ENCODE measurements at places on chromosomes 2 and 18.
A peak's percentile ranks its signal among the peaks of the same experiment; 100 is the strongest.

GRCh38 chr2:79892123-79892522, 379.3 kb downstream of the CTNNA2 start:
- DNase-seq, result no peak

DNA sequence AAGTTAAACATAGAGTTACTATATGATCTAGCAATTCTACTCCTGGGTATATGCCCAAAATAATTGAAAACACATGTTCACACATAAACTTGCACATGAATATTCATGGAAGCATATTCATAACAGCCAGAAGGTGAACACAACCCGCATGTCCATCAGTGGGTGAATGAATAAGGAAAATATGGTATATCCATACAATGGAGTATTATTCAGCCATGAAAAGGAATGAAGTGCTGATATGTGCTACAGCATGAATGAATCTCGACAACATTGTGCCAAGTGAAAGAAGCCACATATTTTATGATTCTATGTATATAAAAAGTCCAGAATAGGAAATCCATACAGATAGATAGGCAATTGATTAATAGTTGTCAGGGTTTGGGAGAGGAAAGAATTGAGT, 15.9 kb downstream of the COL4A4 start:
- DNase-seq, result no peak

GRCh38 chr18:54222922-54223567, 1.4 kb downstream of the MBD2 start:
- DNase-seq, result peak; percentile 56

GRCh38 chr2:12613137-12613835, 103.5 kb upstream of the TRIB2 start:
- no peak for DNase-seq

- DNase-seq, result no peak
Measured at GRCh38 chr18:12318334-12318697, 10.3 kb downstream of the TUBB6 start.

GRCh38 chr2:174659069-174659900, 61.7 kb upstream of the WIPF1 start:
- DNase-seq, result no peak

GRCh38 chr18:23712445-23712844, 23.2 kb downstream of the LAMA3 start:
- DNase-seq, result peak; percentile 98

DNA sequence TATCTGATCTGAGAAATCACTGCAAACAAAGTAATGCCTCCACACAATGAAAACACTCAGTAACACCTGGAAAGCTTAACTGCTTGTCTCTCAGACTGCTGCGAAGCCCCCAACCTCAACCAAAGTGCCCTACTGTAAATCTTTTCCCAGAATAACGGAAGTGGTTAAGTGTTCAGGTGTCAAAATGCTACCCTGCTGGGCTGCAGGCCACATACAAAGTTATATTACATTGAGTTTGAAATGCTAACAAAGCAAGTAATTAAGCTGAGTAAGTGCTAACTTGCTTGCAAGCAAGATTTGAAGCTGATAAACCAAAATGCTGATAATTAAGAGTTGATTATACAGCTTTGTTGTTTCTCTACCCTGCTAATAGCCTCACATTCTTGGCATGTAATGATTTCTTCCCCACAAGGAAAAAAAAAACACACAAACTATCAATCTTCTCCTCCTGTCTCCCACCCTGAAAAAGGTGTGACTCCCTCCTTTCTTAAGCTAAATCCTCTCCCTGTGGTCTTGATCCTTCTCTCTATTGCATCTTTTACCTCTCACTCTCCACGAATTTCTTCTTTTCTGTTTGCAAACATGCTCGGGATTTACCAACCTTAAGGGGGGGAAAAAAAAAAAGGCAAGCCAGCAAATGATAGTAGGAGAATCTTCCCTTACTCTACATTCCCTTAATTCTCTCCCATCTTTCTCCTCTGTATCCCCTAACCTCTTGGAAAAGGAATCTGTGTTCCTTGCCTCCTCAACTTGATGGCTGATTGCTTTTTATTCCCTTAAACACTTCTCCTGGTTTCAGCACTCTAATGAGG, 266.8 kb upstream of the SIX3 start:
- peak; percentile 4 for DNase-seq

GRCh38 chr2:74814102-74814501, 19.8 kb upstream of the HK2 start:
- no peak for DNase-seq

DNA sequence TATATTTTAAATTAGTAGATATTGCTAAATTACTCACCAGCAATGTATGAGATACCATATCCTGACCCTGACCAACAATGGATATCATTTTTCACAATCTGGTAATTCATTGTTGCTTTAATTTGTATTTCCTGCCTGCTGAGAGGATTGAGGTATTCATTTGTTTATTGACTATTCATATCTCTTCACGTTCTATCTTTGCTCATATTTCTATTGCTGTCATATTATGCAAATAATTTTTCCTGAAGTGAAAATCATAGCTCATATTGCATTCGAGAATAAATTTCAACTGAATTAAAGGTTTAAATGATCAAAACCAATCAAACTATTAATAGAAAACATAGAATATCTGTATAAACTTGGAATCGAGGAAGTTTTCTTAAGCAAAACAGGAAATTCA, 31.0 kb downstream of the INO80D start:
- no peak for DNase-seq

DNA sequence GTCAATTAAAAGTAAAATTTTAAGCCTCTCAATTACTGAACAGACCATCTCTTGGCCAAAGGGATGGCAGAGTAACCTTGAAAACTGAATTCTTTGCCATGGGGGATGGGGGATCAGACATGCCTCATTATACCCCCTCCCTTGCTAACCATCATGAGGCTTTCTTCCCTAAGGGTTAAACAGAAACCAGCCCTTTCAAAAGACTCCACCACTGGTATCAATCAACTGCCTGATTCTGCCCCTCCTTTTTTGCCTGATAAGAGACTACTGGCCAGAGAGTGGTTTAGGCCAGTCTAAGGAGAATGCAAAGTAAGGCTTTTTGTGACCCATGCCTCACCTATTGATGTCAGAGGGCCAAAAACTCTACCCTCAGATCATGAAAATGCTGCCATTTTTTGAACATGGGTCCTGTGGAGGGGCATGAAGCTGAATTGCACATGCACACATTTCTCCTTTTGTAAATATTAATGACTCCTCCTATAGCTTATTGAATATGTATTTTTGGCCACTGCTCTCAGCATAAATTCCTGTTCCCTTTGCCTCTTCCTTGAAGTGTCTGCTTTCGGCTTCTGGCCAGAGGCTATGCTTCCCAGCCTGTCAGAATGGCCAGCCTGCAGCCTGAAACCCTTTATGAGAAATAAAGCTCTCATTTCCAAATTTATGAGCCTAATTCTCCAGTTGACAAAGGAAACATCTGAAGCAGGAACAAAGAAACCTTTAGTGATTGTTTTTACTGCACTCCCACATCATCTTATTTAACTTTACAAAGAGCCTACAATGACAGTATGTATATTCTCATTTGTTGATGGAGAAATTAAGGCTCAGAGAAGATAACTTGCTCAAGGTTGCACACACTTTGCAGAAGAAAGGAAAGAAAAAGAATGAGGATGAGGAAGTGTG, 270.7 kb upstream of the CELF4 start:
- DNase-seq, result no peak

GRCh38 chr2:22703286-22703920, 681.6 kb upstream of the KLHL29 start:
- no peak for DNase-seq

GRCh38 chr2:237314198-237314597, 99.8 kb downstream of the COL6A3 start:
- DNase-seq, result no peak

DNA sequence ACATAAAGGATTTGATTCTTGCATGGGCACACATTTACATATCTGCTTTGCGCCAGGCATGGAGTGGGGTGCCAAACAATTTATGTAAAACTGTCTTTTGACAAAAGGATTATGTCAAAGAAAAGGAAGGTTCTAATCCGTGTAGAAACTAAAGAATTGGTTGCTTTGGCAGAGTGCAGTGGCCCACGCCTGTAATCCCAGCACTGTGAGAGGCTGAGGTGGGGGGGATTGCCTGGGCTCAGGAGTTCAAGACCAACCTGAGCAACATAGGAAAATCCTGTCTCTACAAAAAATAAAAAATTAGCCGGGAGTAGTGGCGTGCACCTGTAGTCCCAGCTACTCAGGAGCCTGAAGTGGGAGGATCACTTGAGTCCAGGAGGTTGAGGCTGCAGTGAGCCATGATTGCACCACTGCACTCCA, 1.1 kb upstream of the MTERF4 start:
- DNase-seq, result no peak

DNA sequence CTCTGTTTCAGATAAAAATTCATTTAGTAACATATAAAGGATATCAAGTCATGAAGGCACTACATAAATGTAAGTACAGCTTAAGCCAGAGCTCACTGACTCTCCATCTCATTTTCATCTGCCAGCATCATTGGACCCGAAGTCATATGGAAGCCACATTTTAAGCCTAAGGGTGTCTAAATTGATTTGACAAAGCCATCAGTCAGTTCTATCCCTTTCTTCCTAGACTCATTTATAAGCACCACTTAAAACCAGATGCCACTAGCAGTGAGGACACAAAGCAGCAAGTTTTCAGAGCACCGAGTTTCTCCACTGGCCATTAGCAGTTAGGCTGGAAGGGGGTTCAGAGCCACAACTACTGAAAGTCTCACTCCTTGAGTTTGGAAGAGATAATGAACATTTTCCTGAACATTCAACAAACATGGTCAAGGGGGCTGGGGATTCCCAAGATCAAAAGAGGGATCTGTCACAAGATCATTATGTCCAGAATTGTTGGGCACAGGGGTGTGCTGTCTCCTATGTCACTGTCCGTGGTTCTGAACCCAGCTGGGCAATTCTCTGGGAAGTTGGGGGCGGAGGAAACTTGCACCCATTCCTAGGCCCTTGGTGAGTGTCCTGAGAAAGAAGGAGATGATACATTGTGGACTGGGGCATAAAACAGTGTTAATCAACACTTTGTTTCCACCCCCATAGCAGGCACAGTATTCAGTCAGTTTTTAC, 158.5 kb upstream of the LMAN1 start:
- no peak for DNase-seq

- DNase-seq, result no peak
Measured at GRCh38 chr2:205768341-205768740, 86.0 kb downstream of the NRP2 start.

DNA sequence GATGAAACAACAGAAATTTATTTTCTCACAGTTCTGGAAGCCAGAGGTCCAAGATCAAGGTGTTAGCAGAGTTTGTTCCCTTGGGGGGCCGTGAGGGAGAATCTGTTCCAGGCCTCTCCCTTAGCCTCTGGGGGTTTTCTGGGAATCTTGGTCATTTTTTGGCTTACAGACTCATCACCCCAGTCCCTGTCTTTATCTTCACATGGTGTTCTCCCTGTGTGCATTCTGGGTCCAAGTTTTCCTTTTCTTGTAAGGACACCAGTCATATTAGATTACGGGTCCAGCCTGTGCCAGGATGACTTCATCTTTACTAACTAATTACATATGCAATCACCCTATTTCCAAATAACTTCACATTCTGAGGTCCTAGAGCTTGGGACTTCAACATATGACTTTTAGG, 292.5 kb upstream of the TRIB2 start:
- no peak for DNase-seq

GRCh38 chr2:1306014-1306686, 107.1 kb upstream of the TPO start:
- no peak for DNase-seq

GRCh38 chr2:42315844-42316470, 45.1 kb downstream of the COX7A2L start:
- no peak for DNase-seq

DNA sequence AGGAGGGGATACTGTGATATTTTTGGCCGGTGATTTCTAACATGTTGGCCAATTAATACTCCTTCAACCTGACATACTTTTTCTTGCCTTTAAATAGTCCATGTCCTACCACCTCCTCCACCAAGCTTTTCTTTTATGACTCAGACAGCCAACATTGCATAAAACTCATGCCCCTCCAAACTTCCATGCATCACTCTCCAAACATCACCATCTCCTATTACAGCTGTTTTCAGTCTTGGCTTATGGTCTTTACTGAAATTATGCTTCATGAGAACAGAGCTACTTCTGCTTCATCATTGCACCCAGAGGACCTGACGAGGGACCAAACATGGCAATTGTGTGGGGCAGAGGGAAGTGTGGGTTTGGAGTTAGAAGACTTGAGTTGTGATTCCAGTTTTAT, 305.4 kb downstream of the LPIN1 start:
- no peak for DNase-seq

DNA sequence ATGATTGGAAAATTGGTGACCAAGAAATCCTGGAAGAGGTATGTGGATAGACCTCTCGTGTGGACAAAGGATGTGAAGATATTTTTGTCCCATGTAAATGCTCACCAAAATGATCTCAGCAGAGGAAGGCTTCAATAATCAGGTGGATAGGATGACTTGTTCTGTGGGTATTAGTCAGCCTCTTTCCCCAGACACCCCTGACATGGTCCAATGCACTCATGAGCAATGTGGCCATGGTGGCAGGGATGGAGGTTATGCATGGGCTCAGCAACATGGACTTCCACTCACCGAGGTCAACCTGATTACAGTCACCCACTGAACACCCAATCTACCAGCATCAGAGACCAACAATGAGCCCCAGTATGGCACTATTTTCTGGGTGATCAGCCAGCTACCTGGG, 20.2 kb downstream of the CHRNA1 start:
- no peak for DNase-seq

GRCh38 chr18:77218642-77219041, 31.0 kb upstream of the GALR1 start:
- DNase-seq, result no peak

GRCh38 chr2:169694894-169695260, 608 bp downstream of the PHOSPHO2 start:
- DNase-seq, result no peak

DNA sequence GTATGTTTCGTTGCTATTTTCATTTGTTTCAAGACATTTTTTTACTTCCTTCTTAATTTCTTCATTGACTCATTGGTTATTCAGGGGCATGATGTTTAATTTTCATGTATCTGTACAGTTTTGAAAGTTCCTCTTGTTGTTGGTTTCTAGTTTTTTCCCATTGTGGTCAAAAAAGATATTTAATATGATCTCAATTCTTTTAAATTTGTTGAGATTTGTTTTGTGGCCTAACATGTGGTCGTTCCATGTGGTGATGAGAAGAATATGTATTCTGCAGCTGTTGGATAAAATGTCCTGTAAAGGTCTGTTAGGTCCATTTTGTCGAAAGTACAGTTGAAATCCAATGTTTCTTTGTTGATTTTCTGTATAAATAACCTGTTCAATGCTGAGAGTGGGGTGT, 110.3 kb upstream of the MAP4K4 start:
- DNase-seq, result no peak

DNA sequence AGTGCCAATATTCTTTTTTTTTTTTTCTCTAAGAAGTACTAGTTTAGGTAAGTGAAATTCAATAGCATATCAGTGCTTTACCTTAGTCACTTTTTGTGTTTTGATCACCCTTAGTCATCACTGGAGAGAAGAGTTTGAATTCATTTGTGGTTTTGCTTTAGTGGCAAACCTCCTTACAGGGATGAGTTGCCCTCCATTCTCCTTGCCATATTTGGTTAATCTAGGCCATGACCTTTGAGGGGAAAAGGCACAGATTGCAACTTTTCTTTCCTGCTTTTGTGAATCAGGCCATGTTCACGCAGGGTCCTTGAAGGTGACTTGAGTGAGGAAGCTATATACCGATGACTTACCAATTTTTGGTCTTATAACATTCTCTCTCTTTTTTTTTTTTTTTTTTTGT, 34.4 kb downstream of the PLEKHA3 start:
- DNase-seq, result no peak

Measured in common myeloid progenitor, CD34-positive (primary cell).